ENCODE measurements at places on chromosomes 6 and 20. TPM values are rescaled to one million over a fixed set of nuclear protein-coding genes. Genes with fewer than 3 reads are reported as not detected.
A peak's percentile ranks its signal among the peaks of the same experiment; 100 is the strongest.

DNA sequence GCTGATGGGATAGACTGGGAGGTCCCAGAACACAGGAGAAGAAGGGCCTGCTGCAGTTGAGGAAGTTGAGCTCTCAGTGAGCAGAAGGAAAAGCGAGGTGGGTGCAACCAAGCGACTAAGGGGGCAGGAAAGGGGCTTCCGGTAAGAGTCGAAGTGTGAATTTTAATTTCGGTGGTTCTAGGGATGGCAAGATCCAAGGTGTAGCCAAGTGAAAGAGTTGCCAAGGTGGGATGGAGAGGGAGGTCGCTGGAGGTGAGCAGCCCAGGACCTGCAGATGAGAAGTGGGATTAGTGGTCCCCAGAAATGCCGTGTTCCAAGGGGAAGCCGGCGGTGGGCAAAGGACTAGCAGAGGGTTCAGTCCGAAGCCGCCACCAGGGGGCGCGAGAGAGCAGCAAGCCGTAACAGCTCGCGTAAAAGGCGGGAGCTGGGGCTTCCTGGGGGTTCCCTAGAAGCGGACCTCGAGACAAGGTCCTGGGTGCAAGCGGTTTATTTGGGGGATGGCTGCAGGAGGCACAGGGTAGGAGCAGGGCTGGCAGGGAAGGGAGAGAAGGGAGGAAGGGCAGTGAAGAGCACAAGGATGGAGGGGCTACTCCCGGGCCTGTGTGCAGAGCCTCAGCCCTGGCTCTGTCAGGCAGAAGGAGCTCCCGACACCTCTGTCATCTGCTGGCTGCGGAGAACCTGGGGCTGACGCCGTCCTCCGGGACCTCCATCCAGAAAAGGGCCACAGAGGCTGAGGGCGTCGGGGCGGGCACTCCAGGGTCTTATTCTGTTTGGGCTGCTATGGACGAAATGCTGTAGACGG, 103.6 kb downstream of the PAX1 start:
- DNase-seq, result peak; percentile 31

DNA sequence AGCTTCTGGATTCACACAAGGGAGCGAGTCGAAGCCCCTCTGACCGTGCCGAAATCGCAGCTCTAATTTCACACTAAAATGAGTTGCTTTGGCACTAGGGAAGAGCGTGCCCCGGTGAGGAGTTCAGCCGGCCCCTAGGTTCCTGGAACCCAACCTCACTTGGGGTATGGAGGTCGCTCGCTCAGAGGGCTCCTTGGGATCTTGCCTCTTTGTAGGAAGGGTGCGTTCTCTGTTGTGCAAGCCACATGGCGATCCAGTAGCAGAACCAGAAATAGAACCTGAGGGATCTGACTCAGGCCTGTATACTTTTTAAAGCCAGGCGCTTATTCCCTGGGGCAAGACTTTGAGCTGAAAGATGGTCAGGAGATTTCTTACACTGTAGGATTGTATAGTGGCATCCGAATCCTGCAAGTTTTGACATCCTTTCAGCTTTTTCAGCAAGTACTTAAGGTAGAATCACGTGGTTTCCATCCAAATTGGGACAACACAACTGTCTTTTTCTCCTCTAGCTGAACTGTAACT, 861 bp upstream of the RALGAPA2 start:
- DNase-seq, result no peak

DACT2 gene
- total RNA-seq, result not detected

HLA-DQB1 gene
- 74.6 TPM for total RNA-seq

DNA sequence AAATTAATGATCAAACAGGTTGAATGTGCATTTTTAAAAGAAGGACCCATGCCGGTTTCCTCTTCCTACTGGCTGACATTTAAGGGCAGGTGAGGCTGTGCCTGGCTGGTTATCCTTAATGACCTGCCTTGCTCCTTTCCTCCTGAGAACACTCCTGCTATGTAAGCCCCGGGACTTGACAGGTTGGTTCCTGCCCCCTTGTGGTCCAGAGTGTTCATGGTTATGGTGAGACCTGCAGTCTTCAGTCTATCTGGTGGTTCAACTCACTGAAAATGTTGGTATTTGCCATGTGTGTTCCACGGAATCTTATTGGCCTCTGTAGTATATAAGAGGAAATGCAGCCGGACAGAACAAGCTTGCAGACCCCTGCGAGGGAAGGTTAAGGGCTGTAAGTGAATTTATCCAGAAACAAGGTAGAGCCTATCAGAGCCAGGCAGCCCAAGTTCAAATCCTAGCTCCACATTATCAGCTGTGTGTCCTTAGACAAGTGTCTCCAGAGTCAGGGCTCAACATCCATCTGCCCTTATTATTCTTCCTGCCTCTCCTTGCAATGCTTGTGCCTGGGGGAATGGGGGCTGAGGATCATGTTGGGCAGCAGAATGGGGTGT, 5.2 kb upstream of the BPIFA3 start:
- DNase-seq, result peak; percentile 23

E2F1 gene
- total RNA-seq, result 60.0 TPM

GABRR2 gene
- total RNA-seq, result 0.78 TPM

DNA sequence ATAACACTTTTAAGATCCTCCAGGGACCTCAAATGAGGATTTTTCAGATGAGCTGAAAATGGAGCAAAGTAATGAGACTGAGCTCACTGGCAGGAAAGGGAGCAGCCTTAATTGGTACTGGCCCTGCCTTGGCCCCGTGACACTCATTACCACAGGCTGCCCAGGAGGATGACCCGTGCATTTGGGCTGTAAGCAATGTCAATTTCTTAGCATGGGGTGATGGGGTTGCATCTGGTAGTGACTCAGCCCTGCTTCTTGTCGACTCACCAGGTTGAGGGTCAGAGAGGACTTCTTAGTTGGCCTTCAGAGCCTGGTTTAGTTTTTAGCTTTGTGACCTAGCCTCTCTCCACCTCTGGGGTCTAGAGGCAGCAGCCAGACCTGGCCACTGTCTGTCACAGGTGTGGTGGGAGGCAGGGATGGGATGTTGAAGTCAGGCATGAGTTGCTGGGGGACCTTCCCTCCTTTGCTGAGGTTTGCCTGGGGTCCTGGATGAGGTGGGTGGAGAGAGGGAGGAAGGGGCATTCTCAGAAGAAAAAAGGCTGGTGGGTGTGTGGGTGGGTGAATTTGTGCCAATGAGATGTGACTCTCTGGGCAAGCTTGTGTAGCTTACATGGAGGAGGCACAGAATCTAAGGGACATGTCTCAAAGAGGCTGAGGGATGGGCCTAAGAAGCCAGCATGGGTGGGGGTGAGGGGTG, 25.9 kb upstream of the EPB41L1 start:
- no peak for DNase-seq

- no peak for DNase-seq
Observed at GRCh38 chr20:19025430-19026120, 186.9 kb upstream of the SLC24A3 start.

TUBB2B gene
- total RNA-seq, result not detected
